ENCODE measurements at places on chromosomes 2 and 18. TPM values are rescaled to one million over a fixed set of nuclear protein-coding genes. Genes with fewer than 3 reads are reported as not detected.

FAM110C gene
- 5.0 TPM for total RNA-seq

PJVK gene
- total RNA-seq, result 0.70 TPM

- H3K27ac ChIP-seq, result no peak overlapping the region
- no peaks in the 10 kb centered on the region for H3K36me3 ChIP-seq
- no peaks in the 10 kb centered on the region for H3K4me1 ChIP-seq
- no peak for DNase-seq
These were observed 13.3 kb upstream of the C18orf32 start for GRCh38 chr18:49500201-49500921.

ERBB4 gene
- total RNA-seq, result not detected

GRCh38 chr2:215293879-215294278, 18.0 kb upstream of the ATIC start:
- H3K27me3 ChIP-seq, result no peaks in the 10 kb centered on the region
- H3K4me1 ChIP-seq, result no peaks in the 10 kb centered on the region
- no peak for DNase-seq
- H3K36me3 ChIP-seq, result no peaks in the 10 kb centered on the region
- no peak overlapping the region for H3K27ac ChIP-seq
- H3K4me3 ChIP-seq, result no peak overlapping the region

- DNase-seq, result no peak
- no peaks in the 10 kb centered on the region for H3K27me3 ChIP-seq
- H3K4me1 ChIP-seq, result no peaks in the 10 kb centered on the region
- H3K27ac ChIP-seq, result no peak overlapping the region
These were observed 5.2 kb upstream of the RSAD2 start for GRCh38 chr2:6872394-6872793.

ZAP70 gene
- total RNA-seq, result 4.9 TPM

STARD6 gene
- total RNA-seq, result not detected

DNA sequence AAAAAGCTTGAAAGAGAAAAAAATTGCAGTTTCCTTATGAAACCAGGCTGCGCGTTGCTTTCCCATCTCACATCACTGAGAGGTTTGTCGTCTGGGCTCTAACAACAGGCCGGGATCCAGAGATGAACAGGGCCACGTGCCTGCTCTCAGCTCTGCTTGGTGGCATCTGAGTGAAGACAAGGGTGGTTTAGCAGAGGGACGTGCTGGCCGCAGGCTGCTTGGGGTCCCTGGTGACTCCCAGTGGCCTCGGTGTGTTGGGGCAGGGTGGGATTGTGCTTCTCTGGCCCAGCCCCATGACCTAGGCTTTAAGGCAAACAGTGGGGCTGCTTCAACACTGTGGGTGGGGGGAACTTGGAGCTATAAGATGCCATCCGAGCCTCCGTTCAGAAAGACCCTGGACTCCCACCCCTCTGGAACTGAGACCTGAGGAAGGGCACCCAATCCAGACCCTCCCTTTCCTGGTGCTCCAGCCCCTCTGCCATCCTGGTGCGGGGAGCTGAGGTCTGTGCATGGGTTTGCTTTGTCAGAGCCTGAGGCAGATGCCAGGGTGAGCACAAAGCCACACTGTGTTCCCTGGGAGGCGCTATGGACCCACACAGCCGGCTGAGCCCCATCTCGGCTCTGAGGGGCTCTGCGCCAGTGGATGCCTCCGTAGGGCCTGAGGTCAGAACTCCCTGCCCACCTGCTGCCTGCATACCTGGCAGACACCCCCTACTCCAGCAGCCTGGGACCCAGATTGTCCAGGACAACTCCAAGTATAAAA, 18.4 kb upstream of the HPCAL1 start:
- no peak overlapping the region for H3K4me3 ChIP-seq
- H3K36me3 ChIP-seq, result no peaks in the 10 kb centered on the region
- peak overlapping the region; percentile 14 for H3K27ac ChIP-seq
- no peak for DNase-seq

TMEM37 gene
- 17.6 TPM for total RNA-seq

GRCh38 chr2:64453770-64454385, at the start of gene LGALSL:
Gene LGALSL (plus strand): TSS chr2:64454162. CDS start chr2:64454546, 384 bp downstream.
- H3K4me3 ChIP-seq, result peak within 1 kb of the TSS; percentile 66
- DNase-seq, result peak; percentile 69
- H3K27me3 ChIP-seq, result no peaks in the 10 kb centered on the region
- H3K4me1 ChIP-seq, result peaks cover 18% of the 10 kb centered on the region
- peak within 1 kb of the TSS; percentile 91 for H3K27ac ChIP-seq

- no peaks in the 10 kb centered on the region for H3K27me3 ChIP-seq
- H3K36me3 ChIP-seq, result no peaks in the 10 kb centered on the region
- no peak overlapping the region for H3K27ac ChIP-seq
These were observed 131.3 kb downstream of the ZNF804A start for GRCh38 chr2:184729581-184729980.

CFC1 gene
- total RNA-seq, result not detected

FBLN7 gene
- total RNA-seq, result 1.6 TPM

DNA sequence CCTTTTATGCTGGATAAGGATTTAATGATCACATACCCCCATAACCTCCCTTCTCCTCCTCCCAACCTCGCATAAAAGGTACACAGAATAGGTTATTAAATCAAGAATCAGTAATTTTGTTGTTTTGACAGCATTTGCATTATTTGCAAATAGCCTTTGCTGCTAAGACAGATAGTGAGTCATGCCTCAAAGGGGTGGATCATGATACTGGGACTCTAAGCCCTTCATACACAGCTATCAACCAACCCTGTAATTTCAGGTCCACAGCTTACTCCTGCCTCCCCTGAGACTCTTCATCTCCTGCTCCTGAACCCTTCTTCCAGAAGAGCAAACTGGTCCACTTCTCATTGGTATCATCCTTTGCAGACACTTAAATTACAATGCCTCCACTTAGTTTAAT, 73.8 kb upstream of the KLHL29 start:
- H3K4me3 ChIP-seq, result no peak overlapping the region
- no peaks in the 10 kb centered on the region for H3K27me3 ChIP-seq
- H3K27ac ChIP-seq, result no peak overlapping the region
- no peaks in the 10 kb centered on the region for H3K36me3 ChIP-seq
- DNase-seq, result no peak

GALNT14 gene
- 2.0 TPM for total RNA-seq
